ENCODE measurements at places on chromosomes 2 and 18. TPM values are rescaled to one million over a fixed set of nuclear protein-coding genes. Genes with fewer than 3 reads are reported as not detected.

KCNE4 gene
- total RNA-seq, result 0.34 TPM

CYRIA gene
- total RNA-seq, result 4.9 TPM

LTBP1 gene
- total RNA-seq, result 29.7 TPM

ZFAND2B gene
- 20.7 TPM for total RNA-seq

SERPINB5 gene
- not detected for total RNA-seq

ARHGAP28 gene
- 15.5 TPM for total RNA-seq

ACOXL gene
- total RNA-seq, result 0.12 TPM

ZNF521 gene
- 48.0 TPM for total RNA-seq
